ENCODE measurements at places on chromosomes 12 and 14.

GRCh38 chr12:45269412-45269751 is 53.5 kb downstream of the ANO6 start:
- no peak for DNase-seq

DNA sequence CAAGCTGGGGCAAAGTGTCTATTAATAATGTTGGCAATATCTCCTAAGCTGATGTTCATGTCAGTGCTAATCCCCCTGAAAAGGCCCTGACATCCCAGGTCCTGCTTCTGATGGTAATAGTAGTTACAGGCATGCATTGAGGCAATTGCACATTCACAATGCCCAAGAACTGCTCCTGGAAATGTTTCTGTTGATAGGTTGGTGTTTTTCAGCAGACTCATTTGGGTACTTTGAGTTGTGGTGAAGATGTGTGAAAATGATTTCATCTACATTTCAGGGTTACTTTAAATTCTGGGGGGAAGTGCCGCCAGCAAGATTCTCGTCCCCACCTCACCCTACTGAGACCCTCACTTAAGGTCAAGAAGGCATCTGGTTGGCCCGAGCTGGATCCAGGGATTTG is 92.9 kb downstream of the BBS10 start:
- DNase-seq = no peak

- peak; percentile 65 for DNase-seq
Observed at GRCh38 chr12:63420206-63420644, 248.1 kb downstream of the DPY19L2 start.

DNA sequence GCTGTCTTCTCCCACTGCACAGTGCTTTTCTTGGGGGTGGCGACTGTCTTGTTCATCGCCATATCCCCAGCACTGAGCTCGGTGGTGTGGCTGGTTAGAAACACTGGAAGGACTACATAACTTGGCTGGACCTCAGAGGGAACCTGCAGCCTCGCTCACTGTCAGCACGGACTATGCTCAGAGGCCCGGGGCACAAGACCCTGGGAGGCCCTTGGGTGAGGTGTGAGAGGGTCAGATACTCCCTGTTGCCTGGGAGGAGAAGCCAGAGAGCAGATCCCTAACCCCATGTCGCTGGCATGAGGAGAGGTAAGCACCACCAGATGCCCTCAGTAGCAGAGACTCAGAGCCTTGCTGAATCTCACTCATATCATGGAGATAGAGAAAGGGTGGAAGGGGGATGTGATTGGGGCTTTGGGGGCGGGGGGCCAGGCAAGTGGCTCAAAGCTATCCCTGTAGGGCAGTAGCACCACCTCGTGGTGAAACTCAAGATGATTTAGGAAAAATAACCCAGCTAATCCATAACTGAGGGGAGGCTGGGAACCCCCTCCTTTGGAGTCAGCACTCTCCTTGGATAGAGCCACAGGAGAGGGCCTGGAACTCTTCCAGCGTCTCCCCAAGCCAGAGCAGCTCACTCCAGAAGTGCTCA is 18.7 kb upstream of the HDAC7 start:
- peak; percentile 85 for DNase-seq

All from H7 (cell line).